ENCODE measurements at places on chromosomes 1 and 21.

- DNase-seq = no peak
Measured at GRCh38 chr1:41657679-41658295, 173.3 kb upstream of the EDN2 start.

DNA sequence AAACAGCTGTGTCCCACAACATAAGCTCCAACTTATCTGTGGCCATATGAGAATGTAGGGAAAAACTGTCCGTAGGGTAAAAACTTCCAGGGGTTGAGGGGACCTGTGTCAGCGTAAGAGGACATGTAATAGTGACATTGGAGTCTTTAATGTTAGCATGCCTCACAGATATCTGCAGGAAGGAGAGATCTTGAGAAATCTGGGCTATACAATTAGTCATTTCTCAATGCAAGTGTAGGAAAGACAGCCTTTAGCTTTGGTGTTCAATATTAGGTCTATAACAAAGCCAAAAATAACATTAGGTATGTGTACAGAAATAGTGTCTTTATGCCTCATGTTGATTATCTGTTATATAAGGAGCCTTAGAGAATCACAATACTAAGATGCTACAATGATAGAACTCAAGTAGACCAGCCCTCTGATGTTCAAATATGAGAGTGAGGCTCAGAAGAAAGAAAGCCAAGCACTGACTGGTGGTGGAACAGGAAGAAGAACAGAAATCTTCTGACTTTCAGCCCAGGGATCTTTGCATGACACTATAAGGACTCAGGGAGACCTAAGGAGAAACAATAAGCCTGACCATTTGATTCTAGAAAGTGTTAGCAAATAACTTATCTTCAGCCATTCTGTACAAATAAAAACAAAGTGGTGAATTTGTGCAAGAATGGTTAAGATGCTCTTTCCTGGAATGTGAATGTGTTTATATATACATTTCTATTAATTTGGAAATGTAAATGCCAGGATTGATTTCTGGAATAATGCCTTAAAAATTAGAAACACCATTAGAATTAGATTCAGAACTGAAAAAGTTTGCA, 152.6 kb downstream of the ZC3H11B start:
- DNase-seq = no peak

GRCh38 chr1:196660852-196661251, 9.0 kb downstream of the CFH start:
- peak; percentile 24 for DNase-seq

- no peak for DNase-seq
Measured at GRCh38 chr1:44261171-44261817, 48.0 kb downstream of the DMAP1 start.

GRCh38 chr1:94315552-94316116, 78.2 kb upstream of the ARHGAP29 start:
- no peak for DNase-seq

DNA sequence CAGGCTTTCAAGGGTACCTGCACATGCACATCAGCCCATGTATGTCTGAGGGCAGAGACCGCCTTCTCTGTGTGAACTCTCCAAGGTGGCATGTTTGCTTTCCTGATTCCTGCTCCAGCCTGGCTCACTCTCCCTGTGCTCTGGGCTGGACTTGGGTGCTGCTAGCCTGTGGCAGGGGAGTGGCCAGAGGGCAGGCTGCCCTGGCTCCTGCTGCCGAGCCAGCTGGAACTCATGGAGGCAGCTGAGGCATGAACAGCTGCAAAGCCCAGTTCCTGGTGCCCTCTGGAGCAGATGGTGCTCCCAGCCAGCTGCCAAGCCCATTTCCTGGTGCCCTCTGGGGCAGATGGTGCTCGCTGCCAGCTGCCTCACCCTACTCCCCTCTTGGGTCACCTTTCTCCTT, 7.6 kb downstream of the UBL4B start:
- DNase-seq = no peak

DNA sequence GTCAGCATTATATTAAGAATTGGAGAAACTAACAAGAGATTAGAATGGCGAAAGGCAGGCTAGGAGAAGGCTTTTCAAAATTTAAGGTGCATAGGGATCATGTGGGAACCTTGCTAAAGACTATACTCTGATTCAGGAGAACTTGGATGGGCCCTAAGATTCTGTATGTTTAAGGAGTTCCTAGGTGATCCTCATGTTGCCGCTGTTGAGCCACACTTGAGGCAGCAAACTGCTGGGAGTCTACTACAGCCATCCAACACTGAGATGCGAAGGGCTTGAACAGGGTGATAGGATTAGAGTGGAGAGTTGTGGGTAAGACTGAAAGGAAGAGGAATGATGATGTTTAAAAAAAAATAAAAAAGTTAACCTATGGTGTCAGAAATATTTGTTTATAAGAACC, 1013.2 kb downstream of the MRPL39 start:
- no peak for DNase-seq

- no peak for DNase-seq
Measured at GRCh38 chr1:15876357-15877055, 29.0 kb downstream of the SPEN start.

- no peak for DNase-seq
Measured at GRCh38 chr1:198913667-198914066, 274.8 kb downstream of the PTPRC start.

DNA sequence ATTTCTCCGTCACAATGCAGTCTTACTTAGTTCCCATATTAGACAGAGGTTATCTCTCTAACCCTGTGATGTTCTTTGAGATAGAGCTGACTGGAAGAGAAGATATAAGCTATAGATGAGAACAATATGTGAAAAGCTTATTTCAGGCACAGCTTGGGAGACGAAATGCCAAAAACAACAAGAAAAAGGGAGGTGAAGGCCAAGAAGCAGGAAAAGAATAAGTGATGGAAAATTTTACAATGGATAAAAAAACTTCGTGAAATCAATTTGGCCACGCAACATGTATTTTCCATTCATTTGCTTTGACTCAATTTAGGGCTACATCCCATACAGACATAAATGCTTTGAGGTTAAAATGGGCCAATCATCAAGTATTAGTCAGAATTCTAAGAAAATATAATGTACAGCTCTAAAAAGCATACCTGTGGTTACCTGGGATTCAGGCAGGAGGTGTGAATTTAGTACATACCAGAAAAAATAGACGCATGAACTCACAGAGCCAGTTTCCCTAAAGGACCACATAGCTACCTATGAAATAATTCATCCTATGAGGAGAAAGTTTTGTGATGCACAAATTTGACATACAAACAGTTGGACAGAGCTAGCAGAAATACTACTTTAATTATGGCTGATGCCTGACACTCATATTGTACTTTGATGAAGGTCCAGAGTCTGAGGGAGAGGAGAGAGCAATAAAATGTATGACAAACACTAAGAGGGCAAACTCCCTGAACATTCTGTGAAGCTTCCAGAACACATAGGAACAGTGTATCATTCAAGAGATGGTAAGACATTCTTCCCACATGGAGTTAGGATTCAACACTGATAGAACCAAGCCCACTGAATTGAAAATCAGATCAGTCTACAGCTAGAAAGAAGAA, 12.1 kb downstream of the RGS1 start:
- DNase-seq = no peak

DNA sequence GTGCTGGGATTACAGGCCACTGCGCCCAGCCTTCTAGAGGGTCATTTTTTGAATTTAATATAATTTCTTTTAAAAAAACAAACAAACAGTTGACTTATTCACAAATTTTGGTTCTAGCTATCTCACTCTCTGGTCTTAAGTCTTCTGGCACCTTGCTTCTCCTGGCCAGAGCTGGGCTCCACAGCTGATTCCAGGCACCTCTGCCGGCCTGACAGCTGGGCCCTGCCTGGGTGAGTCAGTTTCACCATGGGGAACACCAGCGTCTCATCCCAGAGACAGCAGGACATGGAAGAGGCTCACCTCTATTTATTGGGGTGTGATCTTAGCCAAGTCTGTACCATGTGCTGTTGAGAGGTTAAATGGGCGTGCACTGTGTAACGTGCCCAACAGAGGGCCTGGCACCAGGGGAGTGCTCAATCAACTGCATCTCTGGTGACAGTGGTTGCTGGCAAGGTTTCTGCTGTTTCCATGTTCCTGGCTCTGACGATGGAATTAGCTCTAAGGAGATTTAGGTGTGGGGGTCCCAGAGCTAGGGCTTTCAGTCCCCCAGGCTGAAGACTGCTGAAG, 956 bp downstream of the CPLANE2 start:
- DNase-seq = no peak

DNA sequence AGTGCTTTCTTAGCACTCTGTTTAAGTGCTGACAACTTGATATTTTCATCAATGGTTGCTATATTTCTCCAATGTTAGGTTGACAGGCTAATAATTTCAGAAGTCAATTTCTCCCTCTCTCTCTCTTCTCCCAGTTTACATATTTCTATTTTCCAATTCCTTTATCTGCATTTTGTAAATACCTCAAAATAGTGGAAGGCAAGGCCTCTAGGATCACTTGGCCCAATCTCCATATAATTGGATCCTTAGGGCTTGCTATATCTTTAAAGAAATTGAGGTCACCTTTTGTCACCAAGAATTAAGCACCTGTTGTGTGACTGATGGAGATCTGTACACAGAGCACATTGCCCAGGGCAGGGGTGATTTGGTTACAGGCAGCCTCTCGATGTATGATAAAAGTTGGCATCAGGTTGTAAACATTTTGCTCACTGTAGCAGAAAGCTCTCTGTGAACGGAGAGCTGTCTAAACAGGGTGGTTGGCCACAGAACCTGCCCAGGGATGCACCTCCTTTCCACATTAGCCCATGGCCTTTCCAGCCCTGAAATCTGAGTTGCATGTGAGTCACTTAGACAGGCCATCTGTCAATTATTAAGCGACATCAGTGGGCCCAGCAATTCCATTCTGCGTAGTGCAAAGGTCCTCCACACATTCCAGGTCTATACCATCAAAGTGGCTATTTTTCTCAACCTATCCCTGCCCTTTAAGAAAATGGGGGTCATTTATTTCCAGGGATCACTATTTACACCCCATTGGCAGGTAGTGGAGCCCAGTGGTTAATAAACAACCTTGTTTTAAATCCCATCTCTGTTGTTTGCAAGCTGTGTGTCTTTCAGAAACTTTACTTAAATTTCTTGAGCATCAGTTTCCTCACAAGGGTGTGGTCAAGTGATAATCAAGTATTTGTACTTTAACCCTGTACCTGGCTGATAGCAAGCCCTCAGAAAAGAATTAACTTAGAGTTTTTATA, 29.1 kb upstream of the IRF2BP2 start:
- no peak for DNase-seq

GRCh38 chr1:164753521-164754077, 194.6 kb downstream of the PBX1 start:
- no peak for DNase-seq

GRCh38 chr1:226656201-226656600, 82.9 kb downstream of the ITPKB start:
- DNase-seq = no peak

GRCh38 chr21:37558676-37559211, 192.2 kb downstream of the DYRK1A start:
- DNase-seq = no peak

GRCh38 chr1:47940779-47941178, 56.4 kb downstream of the TRABD2B start:
- no peak for DNase-seq

DNA sequence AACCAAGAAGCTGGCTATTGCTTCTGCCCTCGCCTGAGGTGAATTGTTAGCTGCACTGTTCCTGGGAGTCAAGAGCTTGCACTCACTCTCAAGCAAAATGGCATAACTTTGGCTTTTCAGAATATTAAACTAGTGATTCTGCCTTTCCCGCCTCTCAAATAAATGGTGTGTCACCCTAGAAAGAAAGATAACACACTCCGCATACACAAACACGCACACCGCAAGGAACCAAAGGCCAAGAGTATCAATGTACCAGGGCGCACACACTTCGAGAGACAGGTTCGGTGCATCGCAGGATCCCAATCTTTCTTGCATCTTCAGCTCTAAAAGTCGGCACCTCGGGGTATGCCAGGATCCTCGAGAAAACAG, 470 bp upstream of the RTCA start:
- DNase-seq = no peak

DNA sequence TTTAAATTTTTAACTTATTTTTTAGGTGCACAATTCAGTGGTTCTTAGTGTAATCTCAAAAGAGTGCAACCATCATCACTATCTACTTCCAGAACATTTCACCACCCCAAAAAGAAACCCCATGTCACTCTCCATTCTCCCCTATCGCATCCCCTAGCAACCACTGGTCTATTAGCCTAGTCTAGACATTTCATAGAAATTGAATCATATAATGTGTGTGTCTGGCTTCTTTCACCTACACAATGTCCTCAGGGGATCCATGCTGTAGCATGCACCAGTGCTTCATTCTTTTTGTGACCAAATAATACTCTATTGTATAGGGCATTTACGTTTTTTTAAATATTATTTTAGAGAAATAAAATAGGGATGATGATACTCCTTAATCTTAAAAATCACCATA, 64.7 kb downstream of the JAK1 start:
- DNase-seq = no peak

DNA sequence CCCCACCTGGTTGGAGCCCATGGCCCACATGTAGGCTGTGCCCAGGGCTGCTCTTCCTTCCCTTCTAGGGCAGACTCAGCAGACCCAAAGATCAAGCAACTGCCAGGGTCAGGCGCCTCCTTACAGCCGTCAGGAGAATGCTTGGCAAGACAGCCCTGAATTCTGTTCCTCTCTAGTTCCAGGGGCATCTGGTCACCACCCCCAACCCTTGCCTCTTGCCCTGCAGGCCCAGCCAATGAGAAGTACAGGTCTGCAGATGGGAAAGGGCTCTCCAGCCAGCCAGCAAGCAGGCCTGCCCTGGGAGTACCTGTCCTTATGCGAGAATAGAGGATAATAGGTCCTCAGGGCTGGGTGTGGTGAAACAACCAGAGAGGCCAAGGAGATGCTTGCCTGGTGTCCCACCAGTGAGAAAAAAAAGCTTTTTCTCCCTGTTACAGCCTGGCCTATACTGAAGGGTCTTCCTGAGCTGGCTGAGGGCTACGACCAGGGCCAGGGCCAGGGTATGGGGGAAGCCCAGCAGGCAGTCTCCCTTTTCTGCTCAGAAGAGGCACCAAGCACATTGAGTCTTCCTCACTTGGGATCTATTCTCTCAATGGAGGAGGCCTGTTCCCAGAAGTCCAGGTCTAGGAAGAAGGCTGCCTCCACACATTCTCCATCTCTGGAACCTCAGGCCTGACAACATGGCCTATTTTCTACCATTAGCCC, 31.4 kb downstream of the NAV1 start:
- DNase-seq = no peak

DNA sequence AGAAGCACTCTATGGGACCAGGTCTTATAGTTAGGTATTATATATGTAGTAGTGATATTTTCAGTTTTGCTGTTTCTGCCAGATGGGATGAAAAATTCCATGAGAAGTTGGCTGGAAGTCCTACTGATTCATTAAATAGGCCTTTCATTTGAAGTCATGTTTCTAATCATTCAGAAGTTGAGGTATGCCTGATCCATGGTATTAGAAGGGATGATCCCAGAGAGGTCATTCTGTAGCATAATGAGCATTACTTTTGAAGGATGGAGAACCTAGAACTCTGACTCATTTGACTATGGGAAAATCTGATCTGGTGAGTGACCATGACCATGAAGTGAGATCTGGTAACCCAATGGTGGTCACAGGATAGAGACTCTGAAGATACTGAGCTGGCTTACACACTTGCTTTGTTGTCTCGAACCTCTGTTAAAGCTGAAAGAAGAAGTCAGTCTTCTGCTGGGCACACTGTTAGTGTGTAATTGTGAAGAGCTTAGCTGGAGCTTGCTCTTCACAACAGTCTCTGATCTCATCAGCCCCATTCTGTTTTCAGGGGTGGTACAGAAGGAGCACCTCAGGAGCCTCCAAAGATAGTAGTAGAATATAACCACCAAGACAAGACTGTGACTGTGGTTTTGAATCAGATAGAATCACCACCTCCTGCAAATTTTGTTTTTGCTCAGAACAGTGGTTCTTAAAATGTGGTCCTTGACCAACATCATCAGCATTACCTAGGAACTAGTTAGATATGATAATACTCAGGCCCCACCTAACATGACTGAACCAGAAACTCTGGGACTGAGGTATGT, 9.0 kb downstream of the MGST3 start:
- DNase-seq = no peak

Data from globus pallidus (tissue), 1 donor.